Spleen (tissue), 13 donors: ENCODE measurements at places on chromosomes 4 and X.
A peak's percentile ranks its signal among the peaks of the same experiment; 100 is the strongest.

- DNase-seq, result no peak
Observed at GRCh38 chr4:123616951-123617461, 220.4 kb downstream of the SPRY1 start.

DNA sequence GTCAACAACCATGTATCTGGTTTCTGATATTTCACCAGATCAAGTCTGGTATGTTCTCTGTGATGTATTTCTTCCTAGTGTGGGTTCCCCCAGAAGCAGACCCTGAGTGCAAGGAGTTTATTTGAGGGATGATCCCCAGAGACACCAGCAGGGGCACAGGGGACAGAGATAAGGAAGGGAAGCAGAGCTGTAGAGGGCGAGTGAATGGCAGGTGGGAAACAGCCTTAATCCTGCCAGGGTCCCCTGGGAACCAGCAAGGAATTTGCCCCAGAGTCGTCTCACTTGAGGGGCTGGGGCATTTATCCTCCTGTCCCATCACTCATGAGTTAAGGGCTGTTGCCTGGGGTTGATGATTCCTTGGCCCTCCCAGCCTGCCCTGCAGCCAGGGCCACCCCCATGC lies 206.4 kb upstream of the BCOR start:
- no peak for DNase-seq

- DNase-seq, result no peak
Observed at GRCh38 chr4:53541577-53542206, 49.6 kb downstream of the LNX1 start.

GRCh38 chrX:14029039-14029424 lies 660 bp downstream of the GEMIN8 start:
- no peak for DNase-seq

DNA sequence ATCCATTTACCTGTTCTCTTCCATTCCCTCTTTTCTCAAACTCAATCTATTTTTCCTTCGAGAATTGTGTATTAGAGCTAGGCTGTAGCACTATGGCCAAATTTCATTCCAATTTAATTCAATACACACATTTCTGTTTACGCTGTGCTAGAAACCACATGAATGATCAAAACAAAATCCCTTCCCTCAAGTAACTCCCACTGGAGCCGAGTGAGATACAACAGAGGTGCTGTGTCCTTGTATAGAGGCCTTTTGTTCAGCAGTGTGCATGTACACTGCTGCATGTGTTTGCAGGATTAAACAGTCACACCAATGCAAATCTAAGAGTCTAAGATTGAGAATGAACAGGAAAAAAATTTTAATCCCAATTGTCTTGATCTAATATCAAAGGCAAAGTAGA lies 734.2 kb downstream of the RAPGEF2 start:
- DNase-seq, result no peak

GRCh38 chr4:142818476-142818875 lies 27.6 kb downstream of the INPP4B start:
- no peak for DNase-seq

DNA sequence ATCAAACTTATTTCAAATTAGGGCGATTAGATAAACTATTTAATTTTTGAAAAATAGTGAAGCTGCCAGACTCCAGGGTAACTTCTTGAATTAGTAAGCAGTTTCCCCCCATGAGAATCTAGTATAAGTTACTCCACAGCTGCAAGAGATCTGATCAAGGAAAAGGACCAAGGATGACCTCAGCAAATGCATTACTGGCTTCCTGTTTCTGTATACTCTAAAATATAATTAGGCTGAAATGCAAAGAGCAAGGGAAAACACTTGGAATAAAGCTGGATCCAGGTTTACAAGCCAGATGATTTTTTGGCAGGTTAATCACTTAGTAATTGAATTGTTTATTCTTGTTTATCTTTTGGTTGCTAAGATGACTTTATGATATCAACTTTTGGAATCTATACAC lies 13.4 kb upstream of the P2RY10 start:
- no peak for DNase-seq

DNA sequence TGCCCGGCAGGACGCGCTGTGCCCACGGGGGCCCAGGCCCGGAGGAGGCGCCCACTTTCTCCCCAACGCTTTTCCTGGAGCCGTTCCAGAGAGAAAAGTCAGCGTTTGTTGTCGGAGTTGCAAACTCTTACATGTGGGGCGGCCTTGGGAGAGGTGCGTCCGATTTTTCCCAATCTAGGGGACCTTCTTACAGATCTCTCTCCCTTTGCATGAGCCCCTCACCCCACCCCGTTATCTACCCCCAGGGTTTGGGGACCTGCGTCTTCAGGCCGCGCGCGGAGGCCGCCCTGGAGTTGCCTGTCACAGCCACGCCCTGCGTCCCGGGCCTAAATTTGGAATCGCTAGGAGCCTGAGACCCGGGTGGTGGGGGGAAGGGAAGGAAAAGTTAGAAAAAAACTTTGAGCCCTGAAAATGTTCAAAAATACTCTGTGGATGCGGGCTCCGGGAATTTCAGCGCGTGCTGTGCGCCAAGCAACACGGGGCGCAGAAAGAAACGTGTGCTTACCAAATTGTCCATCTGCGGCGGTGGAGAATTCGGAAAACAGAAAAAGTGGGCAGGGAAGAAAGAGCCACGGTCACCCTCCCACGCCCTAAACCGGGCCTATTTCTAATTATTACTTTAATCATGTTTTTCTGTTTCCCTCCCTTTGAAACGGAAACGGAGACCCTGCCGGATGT lies 587 bp downstream of the CD99 start:
- DNase-seq, result peak; percentile 82

DNA sequence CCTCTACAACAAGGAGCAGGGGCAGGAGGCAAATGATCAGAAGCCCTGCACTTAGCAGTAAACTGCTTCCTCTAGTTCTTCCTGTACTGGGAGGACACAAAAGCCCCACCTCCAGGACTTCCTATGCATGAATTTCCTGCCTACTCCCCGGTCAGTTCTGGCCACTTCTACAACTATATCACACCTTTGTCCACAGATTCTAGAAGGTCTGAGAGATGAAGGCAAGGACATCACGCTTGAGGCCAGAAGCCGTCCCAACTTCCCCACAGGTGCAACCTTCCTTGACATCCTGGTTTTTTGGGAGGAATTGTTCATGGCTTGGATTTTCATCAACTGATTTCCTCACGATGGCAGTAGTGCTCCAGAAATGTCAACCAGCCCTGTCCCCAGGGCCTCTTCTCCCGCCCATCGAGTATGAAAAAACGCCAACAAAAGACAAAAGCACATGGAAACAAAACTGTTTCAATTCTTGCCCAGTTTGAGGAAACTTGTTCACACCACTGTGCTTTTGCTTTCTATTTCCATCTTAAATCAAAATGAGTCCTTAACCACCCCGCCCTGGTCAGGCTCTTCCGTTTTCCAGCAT lies 206.5 kb upstream of the STK26 start:
- DNase-seq, result peak; percentile 74

DNA sequence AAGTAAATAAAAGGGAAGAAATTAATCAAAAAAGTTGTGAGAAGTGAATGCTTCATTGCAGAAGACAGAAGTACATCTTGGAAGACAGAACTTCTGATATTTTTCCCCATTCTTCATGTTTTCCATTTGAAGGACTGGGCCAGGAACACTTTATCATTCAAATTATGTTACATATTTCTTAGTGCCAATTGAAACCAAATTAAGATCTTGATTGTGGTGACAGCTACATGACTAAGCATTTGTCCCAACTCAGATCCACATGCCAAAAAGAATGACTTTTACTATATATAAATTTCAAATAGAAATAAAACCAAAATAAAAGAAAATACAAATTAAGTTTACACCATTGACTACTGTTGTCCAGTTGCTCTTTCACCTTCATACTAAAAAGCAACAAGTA lies 14.0 kb upstream of the FGF5 start:
- no peak for DNase-seq

- DNase-seq, result no peak
Observed at GRCh38 chr4:138555584-138555983, 313.4 kb upstream of the SLC7A11 start.

GRCh38 chr4:170015285-170015684 lies 10.9 kb downstream of the MFAP3L start:
- no peak for DNase-seq

DNA sequence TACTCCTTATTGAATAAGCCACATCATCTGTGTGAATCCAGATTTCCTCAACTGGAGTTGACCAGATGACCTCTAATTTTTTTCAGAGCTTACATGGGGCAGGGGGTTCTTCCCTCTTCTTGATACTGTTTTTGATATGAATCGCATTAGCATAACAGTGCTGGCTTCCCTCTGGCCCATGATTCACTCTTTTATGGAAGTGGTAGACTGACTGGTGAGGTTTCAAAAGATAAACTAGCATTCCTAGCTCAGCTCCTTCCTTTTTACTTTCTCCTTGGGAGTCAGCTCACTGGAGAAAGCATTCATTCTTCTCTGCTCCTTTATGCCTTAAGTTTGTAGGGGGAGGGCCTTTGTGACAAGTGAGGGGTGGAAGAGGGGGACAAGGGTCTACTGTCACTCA lies 161.0 kb upstream of the FGF13 start:
- DNase-seq, result no peak

GRCh38 chr4:48093991-48094416 lies 40.0 kb downstream of the TXK start:
- DNase-seq, result no peak

DNA sequence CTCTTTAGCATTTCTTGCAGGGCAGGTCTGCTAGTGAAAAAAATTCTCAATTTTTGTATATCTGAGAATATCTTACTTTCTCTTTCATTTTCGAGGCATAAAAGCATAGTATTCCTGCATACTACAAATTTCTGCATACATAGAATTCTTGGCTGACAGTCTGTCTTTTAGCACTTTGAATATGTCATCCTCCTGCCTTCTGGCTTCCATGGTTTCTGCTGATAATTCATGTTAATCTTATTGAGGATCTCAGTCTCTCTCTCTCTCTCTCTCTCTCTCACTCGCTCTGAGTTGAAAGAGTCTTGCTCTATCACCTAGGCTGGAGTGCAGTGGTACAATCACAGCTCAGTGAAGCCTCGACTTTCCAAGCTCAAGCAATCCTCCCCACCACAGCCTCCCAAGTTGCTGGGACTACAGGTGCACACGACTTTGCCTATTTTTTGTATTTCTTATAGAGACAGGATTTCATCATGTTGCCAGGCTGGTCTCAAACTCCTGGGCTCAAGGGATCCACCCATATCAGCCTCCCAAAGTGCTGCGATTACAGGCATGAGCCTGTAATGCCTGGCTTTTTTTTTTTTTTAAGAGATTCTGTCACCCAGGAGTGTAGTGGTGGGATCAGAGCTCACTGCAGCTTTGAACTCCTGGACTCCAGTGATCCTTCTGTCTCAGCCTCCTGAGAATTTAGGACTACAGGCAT lies 161.3 kb downstream of the FNIP2 start:
- DNase-seq, result no peak

GRCh38 chr4:74932010-74932409 lies 906 bp upstream of the PARM1 start:
- no peak for DNase-seq

GRCh38 chrX:12974305-12974795 lies 560 bp upstream of the TMSB4X start:
- DNase-seq, result peak; percentile 90

DNA sequence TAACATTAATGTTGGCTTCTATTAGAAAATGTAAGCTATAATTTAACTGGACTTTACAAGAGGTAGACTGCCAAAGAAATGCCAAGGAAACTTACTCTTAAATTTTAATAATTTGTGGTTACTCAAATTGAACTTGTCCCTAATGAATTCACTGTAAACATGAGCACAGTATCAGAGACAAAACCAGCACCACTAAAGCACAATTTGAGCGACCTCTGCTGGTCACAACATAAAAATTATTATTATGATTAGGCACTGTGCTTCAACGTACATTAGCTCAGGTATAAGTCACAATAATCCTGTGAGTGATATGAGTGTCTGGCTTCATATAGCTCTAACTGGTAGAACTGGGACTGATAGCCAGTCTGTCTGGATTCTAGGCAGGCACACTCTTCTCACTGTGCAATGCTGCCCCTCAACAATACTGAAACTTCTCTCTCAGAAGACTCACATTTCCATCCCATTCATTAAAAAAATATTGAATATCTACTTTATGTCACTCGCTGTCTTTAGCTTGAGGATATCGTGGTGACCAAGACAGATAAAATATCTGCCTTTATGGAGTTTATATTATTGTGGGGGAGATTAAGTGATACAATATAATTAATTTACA lies 8.0 kb downstream of the NUDT6 start:
- no peak for DNase-seq

GRCh38 chr4:119493419-119493818 lies 135.2 kb downstream of the PDE5A start:
- DNase-seq, result no peak

GRCh38 chr4:136337216-136337615 lies 1195.1 kb downstream of the PCDH18 start:
- no peak for DNase-seq

DNA sequence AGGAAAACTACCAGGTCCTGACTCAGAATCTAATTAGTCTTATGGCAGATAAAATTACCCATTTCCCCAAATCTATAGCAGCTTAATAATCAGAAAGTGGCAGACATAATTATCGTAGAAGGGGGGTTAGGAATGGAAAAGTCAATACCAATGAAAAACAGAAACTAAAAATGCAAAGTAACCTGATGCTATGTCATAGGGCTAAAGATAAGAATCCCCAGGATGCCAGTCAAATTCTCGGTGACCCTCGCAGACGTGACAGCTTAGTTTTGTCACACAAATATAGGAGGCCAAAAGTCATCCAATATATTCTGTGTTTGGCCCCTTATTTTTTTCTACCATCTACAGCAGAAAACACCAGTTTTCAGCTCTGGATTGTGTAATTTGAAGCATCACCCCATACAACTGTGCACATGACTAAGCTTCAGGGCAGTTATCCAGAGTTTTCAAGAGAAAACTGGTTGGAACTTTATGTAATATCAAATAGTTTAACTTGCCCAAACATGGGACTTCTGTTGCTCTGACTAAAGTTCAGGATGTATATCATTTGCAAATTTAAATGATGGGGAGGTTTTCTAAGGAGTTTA lies 30.9 kb downstream of the RASSF6 start:
- no peak for DNase-seq

- no peak for DNase-seq
Observed at GRCh38 chr4:27873596-27873995, 1013.0 kb downstream of the STIM2 start.

- DNase-seq, result peak; percentile 81
Observed at GRCh38 chr4:124713185-124713592, 657 bp upstream of the ANKRD50 start.

- no peak for DNase-seq
Observed at GRCh38 chrX:34332334-34332733, 200.2 kb upstream of the FAM47A start.

- DNase-seq, result no peak
Observed at GRCh38 chr4:6365545-6366086, 96.0 kb downstream of the WFS1 start.

- DNase-seq, result no peak
Observed at GRCh38 chr4:82247171-82247570, 126.6 kb downstream of the HNRNPD start.

- DNase-seq, result no peak
Observed at GRCh38 chr4:186999686-187000085, 276.0 kb upstream of the FAT1 start.

- no peak for DNase-seq
Observed at GRCh38 chr4:86608757-86609375, 14.8 kb downstream of the PTPN13 start.
